T-helper 2 cell (primary cell): ENCODE measurements at places on chromosomes 2 and 18.

DNA sequence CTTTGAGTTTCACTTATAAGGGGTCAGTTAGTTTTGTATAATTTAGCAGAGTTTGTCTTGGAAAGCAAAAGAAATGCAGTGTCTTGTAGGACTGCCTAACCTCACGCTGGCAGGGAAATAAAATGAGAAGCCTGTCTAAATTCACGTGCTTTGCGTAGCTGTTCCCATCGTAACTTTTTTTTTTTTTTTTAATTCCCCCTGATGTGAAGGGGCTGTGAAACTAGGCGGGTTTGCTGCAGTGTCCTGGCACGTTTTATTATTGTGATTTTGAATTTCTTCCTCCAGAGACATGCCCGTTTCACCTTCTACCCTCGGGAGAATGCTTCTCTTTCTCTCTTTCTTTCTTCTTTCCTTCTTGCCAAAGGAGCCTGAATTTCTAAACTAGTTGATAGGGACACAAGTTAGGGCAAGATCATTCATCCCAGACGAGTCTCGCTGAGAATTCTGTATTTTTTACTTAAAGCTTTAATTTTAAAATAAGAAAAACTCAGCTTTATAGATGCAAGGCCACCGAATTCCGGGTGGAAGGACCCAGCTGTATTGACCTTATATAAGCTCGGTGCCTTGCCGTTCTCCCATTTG lies 2.3 kb downstream of the MEIS1 start:
- DNase-seq: no peak

DNA sequence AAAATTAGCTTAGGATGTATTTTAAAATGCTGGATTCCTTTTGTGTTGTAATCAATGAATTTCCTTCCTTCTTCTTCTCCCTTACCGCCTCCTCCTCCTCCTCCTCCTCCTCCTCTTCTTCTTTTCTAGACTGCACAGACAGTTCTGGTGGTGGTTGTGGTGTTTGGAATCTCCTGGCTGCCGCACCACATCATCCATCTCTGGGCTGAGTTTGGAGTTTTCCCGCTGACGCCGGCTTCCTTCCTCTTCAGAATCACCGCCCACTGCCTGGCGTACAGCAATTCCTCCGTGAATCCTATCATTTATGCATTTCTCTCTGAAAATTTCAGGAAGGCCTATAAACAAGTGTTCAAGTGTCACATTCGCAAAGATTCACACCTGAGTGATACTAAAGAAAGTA lies 18.8 kb downstream of the GALR1 start:
- no peak for DNase-seq

DNA sequence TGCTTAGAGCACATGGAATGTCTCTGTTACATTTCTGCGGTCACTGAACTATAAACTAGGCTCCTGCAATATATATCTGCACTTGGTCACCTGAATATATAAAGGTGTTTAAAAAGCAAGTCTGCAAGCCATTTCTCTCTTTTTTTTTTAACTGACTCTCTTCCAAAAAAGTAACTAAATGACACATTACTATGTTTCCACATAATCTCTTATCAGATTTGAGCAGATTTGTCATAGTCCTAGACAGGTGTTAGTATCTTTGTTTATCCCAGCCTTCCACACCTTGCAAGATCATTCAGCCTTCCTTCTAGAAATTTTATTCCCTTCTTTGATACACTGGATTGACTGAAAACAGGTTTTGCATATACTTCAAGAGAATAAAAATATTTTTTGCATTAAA lies 86.7 kb upstream of the KLF7 start:
- DNase-seq: no peak

- no peak for DNase-seq
These were observed 204.2 kb downstream of the CYP26B1 start for GRCh38 chr2:71943238-71944182.

DNA sequence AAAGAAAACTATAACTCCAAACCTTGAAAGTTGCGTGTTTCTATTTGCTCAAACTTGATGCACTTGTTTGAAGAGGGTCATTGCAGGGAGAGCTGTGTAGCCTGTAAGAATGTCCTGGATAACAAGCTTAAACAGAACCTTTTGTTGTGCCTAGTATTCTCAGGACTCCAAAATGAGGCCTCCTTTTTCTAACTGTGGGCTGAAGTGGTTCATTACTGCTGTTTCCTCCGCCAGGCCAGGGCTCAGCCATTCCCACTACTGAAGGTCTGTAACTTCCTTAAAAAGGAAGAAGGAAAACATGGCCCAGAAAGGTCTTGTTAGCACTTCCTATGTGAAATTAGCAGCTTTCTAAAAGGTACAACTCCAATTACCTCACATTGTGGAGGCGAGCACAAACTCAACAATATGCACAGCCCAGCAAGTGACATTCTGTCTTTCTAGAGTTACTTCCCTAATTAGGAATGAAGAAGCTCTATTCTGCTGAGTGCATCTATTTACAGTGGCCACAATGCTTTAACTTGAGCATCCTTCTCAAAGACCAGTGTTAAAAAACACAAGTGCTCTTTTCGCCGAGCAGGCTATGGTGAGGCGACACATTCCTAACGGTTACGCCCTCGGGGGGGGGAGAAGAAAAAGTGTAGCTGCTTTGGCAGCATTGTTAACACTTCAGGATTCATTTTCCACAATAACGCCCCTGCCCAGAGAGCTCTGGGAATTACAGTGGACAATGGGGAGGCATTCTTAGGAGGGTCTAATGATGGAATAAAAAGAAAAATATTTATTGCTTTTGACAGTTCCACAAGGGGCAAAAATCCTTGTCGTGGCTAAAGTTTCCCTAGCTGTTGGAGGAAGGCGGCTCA lies 136.9 kb upstream of the SIX3 start:
- DNase-seq: no peak

GRCh38 chr2:36476411-36476810 lies 120.8 kb downstream of the CRIM1 start:
- no peak for DNase-seq

GRCh38 chr2:127490283-127490682 lies 36.0 kb downstream of the IWS1 start:
- DNase-seq: no peak

- DNase-seq: no peak
These were observed 196.5 kb downstream of the LNPK start for GRCh38 chr2:175805442-175806124.

DNA sequence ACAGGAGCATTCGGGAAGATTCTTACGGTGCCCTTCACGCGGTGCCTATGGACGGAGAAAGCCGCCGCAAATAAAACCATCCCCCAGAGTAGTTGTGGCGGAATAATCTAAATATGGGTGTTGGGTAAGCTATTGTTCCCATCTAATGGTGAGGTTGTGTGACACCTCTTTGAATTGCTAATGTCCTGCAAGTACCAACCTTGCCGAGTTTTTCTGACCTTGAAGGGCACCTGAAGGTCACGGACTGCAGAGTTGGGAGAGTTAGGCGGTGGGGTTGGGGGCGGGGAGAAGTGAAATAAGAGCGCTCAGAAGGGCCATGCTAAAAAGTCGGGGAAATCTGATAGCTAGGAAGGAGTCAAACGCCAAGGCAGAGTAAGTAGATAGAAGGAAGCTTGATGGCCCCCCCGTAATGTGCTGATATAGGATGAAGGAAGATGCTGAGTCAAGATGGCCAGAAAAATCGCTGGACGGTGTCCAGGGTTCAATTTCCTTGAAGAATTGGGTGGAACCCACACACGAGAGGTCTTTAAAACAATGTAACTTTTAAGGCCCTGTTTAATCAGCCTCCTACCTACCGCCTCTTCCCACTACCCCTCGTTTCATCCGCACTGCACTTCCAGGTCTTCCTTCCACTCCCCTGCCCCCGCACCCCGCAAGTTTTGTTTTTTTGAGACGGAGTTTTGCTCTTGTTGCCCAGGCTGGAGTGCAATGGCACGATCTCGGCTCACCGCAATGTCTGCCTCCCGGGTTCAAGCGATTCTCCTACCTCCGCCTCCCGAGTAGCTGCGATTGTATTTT lies 600 bp downstream of the KATNAL2 start:
- DNase-seq: no peak

DNA sequence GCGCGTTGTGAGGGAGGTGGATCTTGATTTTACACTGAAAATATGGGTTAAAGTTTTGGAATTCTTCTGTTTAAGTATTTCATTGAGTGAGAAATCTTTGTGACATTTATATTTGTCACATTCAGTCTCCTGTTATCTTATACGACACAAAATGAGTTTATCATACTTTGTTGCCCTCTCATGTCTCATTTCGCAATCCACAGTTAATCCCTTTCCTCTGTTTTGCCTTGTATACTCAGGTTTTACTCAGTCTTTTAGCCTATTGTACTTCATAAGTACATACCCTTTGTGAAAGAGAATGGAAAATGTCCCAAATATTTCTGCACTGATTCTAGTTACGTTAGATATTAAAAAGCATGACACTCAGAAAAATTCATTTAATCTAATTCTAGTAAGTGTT lies 142.7 kb downstream of the ATP9B start:
- DNase-seq: no peak

DNA sequence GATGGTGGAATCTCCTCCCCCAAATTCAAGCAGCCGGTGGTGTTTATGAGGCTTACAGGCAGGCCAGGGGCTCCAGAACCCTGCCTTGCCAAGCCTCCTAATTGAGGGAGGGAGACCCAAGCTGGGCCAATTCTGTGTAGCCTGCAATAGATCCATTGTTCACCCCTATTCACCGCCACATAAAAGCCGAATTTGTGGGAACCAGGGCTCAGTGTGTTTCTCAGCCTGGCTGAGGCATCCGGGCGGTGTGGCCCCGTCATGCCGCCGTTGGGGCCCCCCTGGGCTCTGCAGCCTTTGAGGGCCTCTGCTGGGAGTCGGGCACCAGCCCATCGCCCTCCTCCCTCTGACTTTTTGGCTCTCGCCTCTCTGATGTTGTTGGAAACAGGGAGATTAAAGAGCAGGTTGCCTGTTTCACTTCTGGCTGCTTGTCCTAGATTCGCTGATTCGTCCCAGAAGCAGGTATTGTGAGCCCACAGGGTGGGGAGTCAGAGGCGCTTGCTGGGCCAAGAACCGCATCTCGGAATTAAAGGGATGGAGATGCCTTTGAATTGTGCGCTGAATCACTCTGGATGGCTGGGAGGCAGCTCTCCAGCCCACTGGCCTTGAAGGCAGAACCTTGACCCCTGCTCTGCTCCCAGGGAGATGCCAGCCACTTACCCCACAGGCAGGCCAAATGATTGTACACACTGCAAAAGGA lies 14.7 kb upstream of the OTOS start:
- no peak for DNase-seq

- DNase-seq: no peak
These were observed 241.1 kb downstream of the BCL2 start for GRCh38 chr18:63078471-63078870.

- no peak for DNase-seq
These were observed 283.1 kb upstream of the TRIB2 start for GRCh38 chr2:12433626-12433990.

DNA sequence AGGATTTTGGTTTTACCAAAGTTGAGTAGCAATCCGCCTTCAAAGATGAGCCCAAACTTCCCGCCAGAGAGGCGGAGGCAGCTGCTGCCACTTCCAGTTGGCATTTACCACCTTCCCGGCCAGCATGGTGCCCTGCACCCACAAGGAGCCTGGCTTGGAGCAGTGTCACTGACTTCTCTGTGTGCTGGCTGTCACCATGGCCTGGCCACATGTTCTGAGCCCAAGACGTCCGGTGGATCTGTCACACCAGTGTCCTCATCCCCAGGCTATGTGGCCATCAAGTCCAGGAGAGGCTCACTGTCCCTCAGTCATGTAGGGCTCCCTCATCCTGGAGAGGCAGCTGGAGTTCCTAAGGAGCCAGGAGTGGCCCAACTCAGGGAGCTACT lies 100.6 kb downstream of the ACKR3 start:
- DNase-seq: no peak

DNA sequence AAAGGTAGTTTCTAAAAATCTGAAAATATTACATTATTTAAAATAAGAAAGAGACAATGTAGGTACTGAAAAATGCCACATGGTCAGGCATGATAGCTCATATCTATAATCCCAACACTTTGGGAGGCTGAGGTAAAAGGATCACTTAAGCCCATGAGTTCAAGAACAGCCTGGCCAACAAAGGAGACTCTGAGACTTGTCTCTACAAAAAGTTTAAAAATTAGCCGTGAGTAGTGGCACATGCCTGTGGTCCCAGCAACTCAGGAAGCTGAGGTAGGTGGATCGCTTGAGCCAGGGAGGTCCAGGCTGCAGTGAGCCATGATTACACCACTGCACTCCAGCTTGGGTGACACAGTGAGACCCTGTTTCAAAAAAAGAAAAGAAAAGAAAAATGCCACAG lies 21.8 kb downstream of the ATAD2B start:
- no peak for DNase-seq

DNA sequence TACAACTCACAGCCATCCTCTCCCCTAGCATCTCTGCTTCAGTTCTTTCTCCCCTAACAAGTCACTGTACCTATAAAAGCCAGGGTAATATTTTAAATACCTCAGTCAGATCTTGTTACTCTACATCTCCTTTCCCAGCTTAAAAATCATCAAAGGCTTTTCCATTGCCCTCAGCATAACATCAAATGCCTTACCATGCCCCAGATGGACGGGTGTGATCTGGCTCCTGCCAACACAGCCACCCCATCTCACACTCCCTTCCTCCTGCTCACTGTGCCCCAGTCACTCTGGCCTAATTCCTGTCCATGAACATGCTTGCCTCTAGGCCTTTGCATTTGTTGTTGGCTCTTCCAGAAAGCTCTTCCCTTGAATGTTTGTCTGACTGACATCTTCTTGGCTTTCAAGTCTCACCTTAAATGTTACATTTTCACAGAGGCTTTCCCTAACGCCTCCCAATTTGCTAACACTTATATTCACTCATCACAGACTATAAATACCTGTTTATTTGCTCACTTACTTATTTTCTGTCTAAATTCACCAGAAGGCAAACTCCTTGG lies 640.9 kb downstream of the NYAP2 start:
- DNase-seq: no peak

DNA sequence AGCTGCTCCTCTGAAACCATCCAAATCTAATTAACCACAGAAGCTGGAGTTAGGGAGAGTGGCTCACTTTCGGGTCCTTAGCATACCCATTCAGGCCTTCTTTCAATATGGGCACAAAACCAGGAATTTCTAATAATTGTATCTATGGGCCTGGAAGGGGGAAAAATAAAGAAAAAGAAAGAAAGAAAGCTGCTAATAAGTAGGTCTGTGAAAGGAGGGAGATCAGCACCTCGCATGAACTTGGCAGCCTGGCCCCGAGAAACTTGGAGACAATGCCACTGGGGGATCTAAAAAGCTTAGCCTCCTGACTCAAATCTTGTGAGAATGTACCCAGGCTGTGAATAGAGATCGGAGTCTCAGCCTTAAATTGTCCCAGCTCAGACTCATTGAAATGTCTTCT lies 252.1 kb upstream of the SLC14A2 start:
- DNase-seq: no peak

GRCh38 chr2:118312969-118313756 lies 224.9 kb downstream of the INSIG2 start:
- DNase-seq: no peak

DNA sequence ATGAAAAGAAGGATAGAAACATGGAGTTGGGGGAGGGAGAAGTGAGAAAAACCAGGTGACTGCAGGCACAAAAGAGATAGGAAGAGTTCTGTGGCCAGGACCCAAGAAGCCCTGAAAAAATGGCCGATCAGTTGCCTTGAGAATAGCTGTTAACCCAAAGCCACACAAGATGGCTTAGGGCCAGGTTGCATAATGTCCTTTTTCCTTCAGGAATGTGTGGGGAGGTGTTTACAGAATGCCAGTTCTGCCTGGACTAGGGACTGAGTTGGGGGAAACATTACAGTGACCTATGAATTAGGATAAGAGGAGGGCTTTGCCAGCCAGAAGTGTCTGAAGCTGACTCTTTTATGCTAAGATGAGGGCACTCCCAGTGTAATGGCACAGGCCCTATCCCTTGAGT lies 17.1 kb downstream of the FAM110C start:
- no peak for DNase-seq

- no peak for DNase-seq
These were observed 95.8 kb upstream of the RGPD4 start for GRCh38 chr2:107730898-107731297.
